H54 (cell line): ENCODE measurements at places on chromosomes 7 and 10.
A peak's percentile ranks its signal among the peaks of the same experiment; 100 is the strongest.

DNA sequence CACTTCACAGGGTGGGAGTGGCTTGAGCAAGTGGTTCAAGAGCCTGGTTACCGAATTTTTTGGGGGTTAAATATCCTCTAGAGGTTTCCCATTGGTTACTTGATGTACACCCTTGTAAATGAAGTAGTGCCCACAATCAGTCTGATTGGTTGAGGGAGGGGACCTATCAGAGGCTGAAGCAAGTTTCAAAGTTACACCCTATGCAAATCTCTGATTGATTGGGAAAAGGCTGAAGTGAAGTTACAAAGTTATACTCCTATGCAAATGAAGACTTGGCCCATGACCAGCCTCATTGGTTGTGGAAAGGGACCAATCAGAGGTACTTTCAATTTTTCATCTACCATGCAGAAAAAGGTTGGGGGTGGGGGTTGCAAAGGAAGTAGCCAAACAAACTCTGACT is 34.7 kb downstream of the UBE2D4 start:
- no peak for DNase-seq

DNA sequence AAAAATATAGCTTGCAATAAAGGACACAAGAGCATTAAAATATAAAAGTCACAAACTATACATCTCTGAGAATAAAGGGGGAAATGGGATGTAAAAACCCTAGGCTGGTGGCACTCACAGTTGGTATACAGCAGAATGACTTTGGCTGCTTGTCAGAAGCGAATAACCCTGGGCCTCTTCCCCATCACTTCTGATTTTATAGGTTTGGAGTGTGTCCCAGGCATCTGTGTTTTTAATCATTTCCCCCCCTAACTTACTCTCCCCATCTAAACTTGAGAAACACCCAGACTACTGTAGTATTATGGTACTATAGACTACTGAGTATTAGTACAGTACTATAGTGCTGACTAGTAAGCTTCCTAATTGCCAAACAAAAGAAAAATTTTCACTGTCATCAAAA is 1.8 kb upstream of the RPA3 start:
- no peak for DNase-seq

- DNase-seq, result no peak
Measured at GRCh38 chr10:14659626-14660196, 115.0 kb downstream of the FAM107B start.

GRCh38 chr10:947051-947450 is 15.5 kb upstream of the LARP4B start:
- no peak for DNase-seq

DNA sequence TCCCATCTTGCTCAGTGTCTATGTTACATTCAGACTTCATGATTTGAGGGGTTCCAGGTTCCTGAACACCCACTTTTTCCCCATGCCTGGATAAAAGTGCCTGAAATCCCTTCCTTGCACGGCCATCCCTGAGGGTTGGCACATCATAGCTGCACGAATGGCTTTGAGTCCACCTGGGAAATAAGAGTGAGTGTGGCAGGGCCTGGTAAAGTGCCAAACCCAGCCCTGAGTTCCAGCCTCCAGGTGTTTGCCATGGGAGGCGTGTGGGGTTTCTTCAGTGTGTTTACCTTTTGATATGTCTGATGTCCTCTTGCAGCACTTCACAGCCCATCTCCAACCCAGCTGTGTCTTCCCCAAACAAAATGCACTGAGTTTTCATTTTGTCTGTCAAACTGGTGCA is 145.7 kb downstream of the PAXIP1 start:
- no peak for DNase-seq

GRCh38 chr7:27186668-27187474 is 1.8 kb upstream of the HOXA11 start:
- no peak for DNase-seq

DNA sequence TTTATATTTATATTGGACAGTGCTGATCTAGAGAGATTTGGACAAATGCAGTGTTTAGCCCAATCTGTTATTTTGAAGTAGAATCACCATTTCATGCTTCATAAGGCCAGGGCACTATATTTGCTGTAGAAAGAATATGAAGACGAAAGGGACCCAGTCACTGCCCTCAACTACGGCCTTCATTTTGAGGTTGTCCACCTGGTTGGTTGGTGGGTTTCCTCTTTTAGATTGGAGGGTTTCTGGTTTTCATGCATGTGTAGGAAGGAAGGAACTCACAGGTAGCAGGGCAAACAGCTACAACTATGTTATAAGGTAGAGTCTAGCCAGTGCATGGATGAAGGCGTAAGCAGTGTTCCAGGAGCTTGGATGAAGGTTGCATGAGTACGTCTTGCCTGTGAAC is 56.3 kb downstream of the ARID5B start:
- DNase-seq, result no peak

DNA sequence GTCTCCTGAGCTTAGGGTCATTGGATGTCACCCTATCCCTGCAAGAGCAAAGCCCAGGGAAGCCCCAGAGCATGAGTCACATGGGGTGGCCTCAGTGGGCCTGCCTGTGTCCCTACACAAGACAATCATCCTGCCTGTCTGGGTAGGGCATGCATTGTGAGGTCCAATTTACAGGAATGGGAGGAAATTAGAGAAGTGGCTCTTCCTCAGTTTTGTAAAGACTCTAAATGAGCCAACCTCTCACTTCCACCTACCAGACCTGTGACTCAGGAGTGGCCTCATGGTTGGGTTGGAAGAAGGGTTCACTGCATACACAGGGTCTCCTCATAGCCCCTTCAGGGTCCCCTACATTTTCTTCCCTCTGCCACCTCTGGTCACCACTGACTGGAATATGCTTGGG is 43.6 kb upstream of the SMNDC1 start:
- DNase-seq, result no peak

DNA sequence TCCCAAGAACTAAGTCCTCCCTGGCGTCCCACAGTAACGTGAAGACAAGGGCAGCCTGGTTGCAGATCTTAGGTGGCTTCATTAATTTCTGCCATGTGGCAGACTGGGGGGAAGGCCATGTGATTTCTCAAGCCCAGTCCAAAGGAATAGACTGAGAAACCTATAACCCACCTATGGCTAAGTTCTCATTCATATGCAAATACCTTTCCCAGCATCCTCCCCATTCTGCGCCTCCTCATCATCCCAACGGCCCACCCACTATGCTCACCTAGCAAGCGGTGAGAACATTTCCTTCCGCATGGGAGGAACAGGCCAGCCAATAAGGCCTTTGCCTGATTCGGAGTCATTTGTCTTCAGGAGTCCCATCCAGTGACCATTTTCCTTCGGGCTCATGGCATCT is 8.2 kb upstream of the CLEC2L start:
- DNase-seq, result no peak

GRCh38 chr7:134792968-134793367 is 13.5 kb downstream of the CALD1 start:
- DNase-seq, result no peak

- DNase-seq, result no peak
Measured at GRCh38 chr10:36421992-36422391, 703.4 kb upstream of the ANKRD30A start.

GRCh38 chr7:73341877-73342276 is 13.9 kb downstream of the FKBP6 start:
- DNase-seq, result peak; percentile 77

DNA sequence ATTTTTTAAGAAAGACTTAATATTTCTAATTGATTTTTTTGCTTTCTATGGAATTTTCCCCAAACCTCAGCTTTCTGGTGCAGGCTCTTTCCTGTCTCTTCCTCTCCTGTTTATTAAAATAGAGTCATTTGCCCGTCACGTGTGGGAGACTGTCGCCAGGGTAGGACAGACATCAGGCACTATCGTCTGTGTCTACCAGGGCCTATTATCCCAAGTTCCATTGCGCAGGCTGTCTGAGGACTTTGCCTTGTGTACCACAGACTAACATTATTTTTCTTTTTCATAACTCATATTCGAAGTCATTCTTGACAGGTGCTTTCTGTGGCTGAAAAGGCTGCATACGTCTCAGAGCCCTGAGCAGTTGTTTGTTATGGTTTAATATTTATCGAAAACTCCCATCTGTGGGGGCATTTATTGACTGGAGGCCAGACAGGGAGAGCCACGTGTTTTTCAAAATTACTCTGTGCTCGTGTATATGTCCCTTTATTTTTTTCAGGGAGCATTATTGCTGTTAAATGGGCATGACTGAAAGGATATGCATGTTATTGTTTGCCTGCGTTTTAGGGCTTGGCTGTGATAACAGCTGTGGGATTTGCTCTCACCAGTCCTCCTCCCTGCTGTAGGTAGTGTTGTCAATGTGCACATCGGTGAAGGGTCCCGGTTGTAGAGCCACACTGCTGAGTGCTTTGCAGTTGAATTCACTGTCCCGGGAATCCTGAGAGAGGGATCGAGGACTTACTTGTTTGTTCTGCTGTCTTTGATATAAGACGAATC is 89.8 kb downstream of the CAMK1D start:
- DNase-seq, result no peak

GRCh38 chr10:48695636-48696534 is 11.2 kb downstream of the WDFY4 start:
- DNase-seq, result no peak

- no peak for DNase-seq
Measured at GRCh38 chr7:4818000-4818794, 42.8 kb downstream of the AP5Z1 start.

GRCh38 chr7:84637568-84638338 is 443.2 kb upstream of the SEMA3A start:
- DNase-seq, result no peak

DNA sequence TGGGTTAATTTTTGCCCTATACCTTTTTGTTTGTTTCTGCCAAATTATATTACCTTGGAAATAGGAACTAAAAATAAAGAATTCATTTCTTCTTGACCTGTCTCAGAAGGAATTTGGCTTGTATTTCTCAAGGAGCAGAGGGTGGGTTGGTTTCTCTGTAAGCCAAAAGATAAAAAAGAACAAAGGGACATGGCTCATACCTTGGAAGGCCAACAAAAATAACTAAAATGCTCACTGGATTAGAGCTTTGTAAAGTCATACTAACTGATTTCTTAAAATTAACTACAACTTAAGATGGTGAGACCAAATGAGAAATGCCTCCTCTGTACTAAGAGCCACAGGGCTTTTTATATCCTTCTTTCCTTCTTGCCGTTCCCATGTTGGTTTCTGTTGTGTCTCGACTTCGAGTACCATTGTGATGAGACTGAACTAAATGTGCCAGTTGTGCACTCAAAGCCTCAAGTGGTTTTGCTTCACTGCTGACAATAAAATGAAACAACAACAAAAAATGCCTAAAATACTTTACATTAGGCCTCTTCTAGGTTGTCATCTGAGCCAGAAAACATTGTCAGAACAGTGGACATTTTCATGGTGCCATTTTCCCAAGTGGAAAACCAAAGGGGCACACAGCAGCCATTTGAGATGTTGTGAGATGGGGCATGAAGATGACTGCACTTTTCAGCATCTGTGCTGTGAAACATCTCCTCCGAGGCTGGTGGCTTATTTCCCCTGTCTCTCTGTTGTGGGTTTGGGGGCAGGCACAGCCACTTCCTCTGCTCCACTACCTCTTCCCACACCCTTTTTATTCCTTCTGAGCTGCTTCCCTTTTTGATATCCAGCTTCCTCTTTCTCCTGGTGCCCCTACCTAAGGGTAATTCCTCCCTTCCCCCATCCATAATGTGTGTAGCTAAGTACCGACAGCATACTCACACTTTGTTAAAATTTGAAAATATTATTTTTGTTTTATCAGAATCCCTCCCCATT is 51.8 kb upstream of the AGR3 start:
- DNase-seq, result no peak

- no peak for DNase-seq
Measured at GRCh38 chr10:126479280-126479895, 91.1 kb upstream of the ADAM12 start.

DNA sequence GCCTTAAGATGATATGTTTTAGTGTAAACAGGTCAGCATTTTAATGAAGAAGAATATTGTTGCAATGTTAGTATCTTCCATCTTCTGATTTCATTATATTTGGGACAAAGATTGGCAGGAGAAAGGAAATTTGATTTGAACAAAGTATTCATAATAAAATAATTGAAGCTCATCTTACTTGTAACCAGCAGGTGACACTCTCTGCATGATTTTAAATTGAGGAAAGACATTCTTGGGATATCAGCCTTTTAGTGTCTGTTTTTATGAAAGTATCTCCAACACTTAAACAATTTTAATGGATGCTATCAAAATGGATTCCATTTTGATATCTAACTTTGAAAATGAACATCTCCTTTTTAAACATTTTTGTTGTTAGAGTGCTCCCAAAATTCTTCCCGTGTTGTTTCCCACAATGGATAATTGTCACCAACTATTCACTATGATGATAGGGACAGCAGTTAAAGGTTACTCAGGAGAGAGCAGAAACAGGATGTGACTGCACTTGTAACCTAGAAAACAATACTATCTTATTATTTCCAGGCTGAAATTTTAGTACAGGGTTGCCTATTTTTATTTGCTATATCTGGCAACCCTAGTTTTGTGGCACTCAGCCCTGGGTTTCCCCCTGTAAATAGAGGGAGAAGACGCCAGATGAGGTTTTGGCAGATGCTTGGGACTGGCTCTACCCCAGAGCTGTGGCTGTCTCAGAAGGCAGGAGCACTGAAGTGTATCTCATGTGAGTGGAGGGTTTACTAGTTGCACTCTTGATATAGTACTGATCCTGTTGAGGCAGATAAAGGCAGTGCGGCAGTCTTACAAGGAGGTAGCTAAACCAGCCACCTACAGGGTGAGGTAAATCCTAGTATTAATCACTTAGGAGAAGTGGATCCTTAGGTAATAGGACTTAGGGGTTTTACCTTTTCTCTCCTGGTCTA is 31.0 kb upstream of the ABCB4 start:
- no peak for DNase-seq

DNA sequence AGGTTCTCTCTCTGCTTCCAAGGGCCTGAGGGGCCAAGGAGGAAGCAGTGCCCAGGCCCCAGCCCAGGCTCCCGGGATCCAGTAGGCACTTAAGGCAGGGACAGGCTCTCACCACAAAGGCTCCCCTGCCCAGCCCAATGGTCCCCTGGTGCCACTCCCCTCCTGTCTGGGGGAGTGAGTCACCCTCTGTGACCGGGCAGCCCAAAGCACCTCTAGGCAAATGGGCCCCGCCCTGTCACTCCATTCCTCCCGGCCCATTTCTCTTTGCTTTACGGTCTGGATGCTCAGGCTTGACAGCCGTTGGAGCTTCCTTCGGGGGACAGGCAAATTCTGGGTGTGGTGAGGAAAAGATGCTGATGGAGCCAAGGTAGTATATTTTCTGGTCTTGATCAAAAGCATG is at the start of gene CALHM3:
CALHM3 (minus strand) TSS at position 106 of the 400 bp plus-strand sequence. CDS start 208 bp downstream, outside the sequence.
- DNase-seq, result peak; percentile 88

- peak; percentile 25 for DNase-seq
Measured at GRCh38 chr7:69800495-69800894, 202.2 kb downstream of the AUTS2 start.
